ENCODE measurements at places on chromosomes 5 and 9.

GRCh38 chr9:72129271-72130156 lies 19.7 kb upstream of the GDA start:
- DNase-seq = no peak

DNA sequence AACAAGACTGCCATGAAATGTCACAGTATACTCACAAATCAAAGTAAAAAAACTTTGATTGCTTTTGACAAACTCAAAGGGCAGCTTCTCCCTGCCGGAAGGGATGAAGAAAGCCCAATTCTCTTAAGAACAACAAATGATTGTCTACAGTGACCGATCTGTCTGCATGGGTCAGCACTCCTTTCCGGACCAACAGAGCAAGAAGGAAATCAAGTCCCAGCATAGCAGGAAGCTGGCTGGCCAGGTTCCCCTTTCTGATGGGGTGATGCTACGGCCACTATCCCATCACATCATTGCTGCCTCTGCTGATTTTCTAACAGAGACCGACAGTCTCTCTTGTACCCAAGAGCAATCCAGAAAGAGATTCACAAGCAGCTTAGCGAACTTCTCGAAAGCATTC lies 692 bp downstream of the C1QTNF3 start:
- no peak for DNase-seq

DNA sequence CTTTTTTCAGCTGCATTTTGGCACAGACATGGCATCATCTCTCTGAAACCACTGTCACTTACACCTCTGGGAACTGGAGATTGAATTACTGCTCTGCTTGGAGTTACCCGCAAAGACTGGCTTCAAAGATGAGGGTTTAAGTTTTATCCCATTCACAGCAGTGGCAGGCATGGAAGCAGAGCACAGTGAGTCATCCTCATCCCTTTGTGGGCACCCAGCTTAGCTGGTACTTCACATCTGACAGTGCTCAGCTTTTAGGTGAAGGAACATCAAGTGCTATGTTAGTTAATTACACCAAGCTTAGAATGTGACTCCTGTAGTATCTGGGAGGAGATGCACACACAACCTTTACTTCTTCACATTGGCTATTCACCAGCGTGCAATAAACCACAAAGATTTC lies 24.8 kb upstream of the ALDH1A1 start:
- no peak for DNase-seq

GRCh38 chr5:149552553-149553160 lies 1.4 kb upstream of the CSNK1A1 start:
- DNase-seq = no peak

DNA sequence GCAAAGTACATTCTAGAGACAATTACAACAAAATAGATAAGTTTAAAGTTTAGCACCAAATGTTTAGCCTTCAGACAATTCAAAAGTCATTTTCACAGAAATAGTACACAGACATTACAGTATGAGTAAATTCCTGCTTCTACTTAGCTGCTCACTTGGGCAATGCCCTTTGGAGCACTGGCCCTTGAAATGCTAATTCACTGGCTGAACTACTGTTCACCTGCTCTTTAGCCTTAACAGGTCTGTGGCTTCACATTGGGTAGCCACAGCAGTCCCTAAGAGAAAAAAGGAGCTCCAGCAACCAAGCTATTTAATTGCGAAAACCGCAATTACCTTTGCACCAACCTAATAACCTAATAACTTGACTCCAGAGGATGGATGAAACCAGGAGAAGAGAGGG lies 916.2 kb upstream of the DMAC1 start:
- no peak for DNase-seq

All from cortex of kidney (tissue), 1 donor.